ENCODE measurements at places on chromosomes 3 and 15.
A peak's percentile ranks its signal among the peaks of the same experiment; 100 is the strongest.

DNA sequence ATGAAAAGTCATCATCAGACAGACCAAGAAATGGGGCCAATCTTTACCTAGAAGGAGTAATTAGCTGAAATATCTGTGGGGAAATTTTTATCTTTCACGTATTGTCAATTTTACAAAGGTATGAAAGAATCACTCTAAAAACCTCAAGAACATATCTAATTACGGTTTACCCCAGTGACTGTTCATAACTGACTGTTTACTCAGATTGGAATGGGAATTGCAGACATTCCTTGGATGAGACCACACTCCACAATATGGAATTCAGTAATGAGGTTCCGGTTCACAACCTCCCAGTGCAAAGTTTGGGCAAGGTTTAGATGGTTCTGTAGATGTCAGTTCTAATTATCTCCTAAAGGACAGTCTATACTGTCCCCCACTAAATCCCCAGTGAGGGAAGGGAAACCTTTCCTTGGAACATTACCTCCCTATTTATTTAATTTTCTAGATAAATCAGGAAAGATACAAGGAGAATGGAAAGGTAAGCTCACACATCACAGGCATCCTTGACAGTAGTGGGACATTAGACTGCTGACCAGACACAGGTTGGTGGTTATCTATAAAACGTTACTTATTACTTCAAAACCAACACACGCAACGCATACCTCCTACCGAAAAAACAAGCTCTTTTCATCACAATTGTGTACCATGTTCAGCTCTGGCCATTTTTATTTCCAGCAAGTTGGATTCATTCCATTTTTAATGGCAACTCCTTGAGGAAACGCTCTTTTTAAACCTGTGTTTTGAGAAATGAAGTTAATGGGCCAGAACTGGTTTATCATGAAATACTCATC, 129.9 kb downstream of the RORA start:
- no peak for DNase-seq

DNA sequence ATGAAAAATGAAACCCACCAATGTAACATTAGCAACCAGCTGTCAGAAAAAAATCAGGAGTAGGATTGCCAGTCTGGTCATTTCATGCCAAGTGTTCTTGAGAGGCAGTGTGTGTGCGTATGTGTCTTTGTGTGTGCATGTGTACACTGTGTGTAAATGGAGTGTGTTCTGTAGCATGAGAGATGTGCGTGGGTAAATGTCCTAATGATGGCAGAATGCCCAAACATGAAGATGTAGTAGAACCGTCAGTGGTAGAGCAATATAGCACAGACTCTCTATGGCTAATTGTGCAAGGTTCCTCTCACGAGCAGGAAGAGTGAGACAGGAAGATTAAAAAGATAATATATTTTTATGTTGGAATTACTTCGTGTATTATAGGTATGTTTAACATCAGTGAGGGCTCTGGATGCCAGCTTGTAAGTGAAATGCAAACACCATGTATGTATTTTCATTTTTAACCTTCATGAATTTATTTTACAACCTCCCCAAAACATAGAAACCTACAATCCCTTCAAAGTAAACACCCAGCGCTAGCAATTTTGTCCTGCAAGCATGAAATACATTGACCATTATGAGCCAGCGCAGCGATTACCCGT, 1038.7 kb downstream of the IGSF11 start:
- no peak for DNase-seq

DNA sequence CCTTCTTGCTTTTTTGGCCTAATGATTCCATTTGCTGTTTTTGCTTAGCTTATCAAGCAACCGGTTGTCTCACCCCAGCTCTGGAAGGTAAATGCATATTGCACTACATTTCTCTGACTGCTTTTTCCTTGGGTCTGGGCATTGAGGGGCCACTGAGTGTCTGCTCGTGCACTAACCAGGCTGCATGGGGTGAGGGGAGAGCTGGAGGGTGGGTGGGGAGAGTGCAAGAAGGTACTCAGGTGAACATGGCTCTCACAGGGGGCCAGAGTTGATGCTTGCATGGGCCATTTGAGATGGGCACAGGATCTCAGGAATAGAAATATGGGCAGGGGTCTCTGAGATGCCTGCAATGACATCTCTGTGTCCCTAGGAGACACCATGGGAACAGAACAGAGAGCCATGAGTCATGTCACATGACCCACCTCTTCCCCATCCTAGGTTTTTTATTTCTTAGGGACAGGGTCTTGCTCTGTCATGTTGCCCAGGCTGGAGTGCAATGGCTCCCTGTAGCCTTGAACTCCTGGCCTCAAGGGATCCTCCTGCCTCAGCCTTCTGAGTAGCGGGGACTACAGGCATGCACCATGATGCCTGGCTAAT, 6.2 kb downstream of the ALPK3 start:
- DNase-seq = no peak

GRCh38 chr15:99729920-99730319, 3.3 kb downstream of the LYSMD4 start:
- DNase-seq = peak; percentile 13

Measured in Panc1 (cell line).